ENCODE measurements at places on chromosomes 16 and 17. TPM values are rescaled to one million over a fixed set of nuclear protein-coding genes. Genes with fewer than 3 reads are reported as not detected.

GRCh38 chr17:12421646-12422306 is 243.9 kb upstream of the MYOCD start:
- DNase-seq: no peak

The NPB gene
- 0.20 TPM for total RNA-seq

- DNase-seq: no peak
Observed at GRCh38 chr17:298791-299450, 53.7 kb downstream of the RPH3AL start.

DNA sequence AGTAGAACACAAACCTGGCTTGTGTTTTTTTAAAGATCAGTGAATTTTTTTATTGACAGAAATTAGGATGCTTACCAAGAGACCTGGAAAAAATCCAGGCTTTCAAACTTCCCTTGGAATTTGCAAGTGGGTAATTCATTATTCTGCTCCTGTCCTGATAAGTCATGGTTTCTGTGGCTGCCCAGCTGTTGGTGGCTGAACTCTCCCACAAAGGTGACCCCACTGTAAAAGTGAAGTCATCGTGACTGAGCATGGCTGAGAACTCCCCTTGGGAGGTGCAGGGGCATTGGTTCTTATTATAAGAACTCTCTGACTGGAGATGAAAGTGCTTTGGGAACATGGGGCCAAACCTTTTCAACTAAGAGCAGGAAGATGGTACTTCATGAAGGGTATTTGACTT is 46.6 kb upstream of the TANC2 start:
- no peak for DNase-seq

DNA sequence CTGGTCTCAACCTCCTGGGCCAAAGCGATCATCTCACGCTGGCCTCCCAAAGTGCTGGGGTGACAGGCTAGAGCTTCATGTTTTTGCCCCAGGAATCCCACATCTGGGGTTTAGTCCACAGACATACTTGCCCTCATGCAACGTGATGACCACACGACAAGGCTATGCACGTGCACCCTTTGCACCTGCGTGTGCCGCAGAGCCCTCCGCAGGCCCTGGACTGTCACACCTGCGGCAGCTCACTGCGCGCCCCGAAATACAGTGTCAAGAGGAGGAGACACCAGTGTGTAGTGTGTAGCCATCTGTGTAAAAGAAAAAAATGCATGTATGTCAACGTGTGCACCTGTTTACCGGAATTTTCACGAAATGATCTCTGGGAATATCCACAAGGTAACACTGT is 3.5 kb upstream of the MYADML2 start:
- DNase-seq: no peak

GRCh38 chr17:76560877-76561221 is 21.0 kb downstream of the PRCD start:
- DNase-seq: no peak

- DNase-seq: no peak
Observed at GRCh38 chr16:87098976-87099720, 218.0 kb downstream of the C16orf95 start.

The OR3A3 gene
- total RNA-seq: not detected

The ABCC6 gene
- total RNA-seq: not detected

All from CD4-positive, alpha-beta T cell (primary cell).